ENCODE measurements at places on chromosomes 6 and 20. TPM values are rescaled to one million over a fixed set of nuclear protein-coding genes. Genes with fewer than 3 reads are reported as not detected.

ESR1 gene
- total RNA-seq, result not detected

PNLDC1 gene
- 0.74 TPM for total RNA-seq

ZBTB46 gene
- 6.2 TPM for total RNA-seq

CALHM6 gene
- 7.5 TPM for total RNA-seq

Measured in activated T-helper 17 cell treated with anti-CD3 and anti-CD28 coated beads, Interleukin-2, amount 50 U/mL, for 72 hours (primary cell).